ENCODE measurements at places on chromosomes 11 and 22.
A peak's percentile ranks its signal among the peaks of the same experiment; 100 is the strongest.

GRCh38 chr22:19431649-19432132 lies at the start of gene HIRA:
TSS of gene HIRA (minus strand) at chr22:19431733. CDS start at chr22:19431476, 257 bp downstream.
- DNase-seq = peak; percentile 68

- DNase-seq = no peak
These were observed 74.4 kb downstream of the GAB4 start for GRCh38 chr22:16933291-16934282.

GRCh38 chr11:74950374-74950969 lies 1.4 kb downstream of the SPCS2 start:
- DNase-seq = no peak

DNA sequence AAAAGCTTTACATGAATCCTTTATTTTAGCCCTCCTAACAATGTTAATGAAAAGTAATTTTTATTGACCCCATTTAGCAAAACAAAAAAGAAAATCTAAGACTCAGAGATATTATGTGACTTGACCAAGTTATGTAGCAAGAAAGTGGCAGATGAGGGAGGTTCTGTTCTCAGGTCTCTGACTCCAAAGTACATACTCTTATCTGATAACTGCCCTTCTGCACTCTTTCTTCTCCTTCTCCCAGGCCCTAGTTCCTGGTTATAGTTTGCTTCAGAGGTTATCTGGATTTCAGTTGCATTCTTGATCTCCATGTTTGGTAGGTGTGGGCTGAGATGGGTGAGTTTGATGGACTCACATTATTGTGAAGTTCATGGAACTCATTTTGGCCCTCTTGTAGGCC lies 4.5 kb downstream of the OR9Q2 start:
- DNase-seq = no peak

DNA sequence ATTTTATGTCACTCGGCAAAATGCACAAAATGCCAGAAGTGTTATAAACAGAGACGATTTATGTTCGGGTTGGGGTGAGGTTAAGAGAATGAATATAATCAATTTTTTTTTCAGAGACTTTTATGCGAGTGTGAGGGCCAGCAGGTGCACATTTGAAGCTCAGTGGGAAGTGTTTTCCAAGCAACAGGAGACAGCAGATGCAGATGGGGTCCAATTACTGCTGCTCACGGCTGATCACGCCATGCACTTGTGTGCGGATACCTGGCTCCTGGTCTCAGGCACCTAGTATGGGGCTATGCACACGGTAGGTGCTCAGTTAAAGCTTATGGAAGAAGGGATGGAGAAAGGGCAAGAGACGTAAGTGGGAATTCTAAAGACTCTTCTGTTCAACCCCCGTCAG lies 249.1 kb downstream of the MIAT start:
- DNase-seq = no peak

DNA sequence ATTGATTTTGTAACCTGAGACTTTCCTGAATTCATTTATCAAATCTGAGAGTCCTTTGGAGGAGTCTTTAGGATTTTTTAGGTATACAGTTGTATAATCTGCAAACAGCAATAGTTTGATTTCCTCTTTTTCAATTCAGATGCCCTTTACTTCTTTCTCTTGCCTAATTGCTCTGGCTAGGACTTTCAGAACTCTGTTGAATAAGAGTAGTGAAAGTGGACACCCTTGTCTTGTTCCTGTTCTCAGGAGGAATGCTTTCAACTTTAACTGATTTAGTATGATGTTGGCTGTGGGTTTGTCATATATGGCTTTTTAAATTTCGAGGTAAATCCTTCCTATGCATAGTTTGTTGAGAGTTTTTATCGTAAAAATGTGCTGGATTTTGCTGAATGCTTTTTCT lies 227.4 kb downstream of the CSNK2A3 start:
- DNase-seq = no peak

GRCh38 chr11:12100841-12101242 lies 9.5 kb upstream of the MICAL2 start:
- peak; percentile 39 for DNase-seq

DNA sequence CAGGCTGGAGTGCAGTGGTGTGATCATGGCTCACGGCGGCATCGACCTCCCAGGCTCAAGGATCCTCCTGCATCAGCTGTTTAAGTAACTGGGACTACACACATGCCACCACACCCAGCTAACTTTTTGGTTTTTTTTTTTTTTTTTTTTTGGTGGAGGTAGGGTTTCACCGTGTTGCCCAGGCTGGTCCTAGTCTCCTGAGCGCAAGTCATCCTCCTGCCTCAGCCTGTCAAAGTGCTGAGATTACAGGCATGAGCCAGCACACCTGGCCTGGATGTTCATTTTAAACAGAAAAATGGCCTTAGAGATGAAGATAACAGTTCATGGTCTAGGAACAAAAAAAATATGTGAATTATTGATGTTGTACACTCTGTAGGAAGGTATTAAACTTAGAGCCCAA lies 13.6 kb upstream of the SLC25A18 start:
- DNase-seq = no peak

DNA sequence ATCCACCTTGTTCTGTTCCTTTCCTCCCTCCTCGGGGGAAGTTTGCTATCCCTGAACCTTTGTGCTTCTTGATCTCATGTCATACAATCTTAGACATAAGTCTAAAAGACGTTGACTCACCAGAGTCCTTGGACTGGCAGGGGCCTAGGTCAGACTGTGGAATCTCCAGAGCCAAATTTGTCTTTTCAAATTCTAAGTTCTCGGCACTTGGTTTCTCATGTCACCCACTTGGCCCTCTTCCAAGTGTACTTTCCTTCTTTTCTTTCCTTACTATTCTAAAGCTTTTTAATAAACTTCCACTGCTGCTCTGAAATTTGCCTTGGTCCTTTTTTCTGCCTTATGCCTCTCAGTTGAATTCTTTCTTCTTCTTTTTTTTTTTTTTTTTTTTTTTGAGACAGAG lies 30.1 kb upstream of the SMPD1 start:
- no peak for DNase-seq

DNA sequence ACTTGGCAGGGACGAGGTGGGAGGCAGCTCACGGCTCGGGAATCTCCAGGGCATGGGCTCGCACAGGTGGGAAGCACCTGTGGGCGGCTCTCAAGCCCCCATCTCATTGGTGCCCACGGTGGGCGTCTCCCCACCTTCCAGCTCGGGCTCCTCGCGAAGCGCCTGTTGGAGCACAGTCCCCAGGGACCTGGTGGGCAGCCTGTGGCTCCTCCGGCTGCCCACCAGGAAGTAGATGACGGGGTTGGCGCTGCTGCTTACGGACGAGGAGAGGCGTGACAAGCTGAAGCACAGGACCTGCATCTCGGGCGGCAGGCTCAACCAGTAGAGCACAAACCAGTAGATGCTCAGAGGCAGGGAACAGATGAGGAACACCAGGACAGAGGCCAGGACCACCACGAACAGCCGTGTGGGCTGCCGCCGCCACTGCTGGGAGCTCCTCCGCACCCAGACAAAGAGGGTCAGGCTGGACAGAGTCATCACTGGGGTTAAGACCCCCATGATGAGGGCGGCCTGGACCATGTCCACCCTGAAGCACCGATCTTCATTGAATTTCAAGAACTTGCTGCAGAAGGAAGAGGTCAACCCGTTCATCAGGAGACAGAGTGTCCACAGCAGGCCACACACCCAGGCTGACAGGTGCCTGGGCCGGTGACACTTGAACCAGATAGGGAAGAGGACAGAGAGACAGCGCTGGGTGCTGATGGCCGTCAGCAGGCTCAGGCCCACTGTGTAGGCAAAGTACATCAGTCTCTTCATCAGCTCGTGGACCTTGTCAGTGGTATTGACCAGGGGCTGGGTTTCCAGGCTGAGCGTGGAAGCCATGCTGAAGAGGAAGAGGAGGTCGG lies 633 bp downstream of the MRGPRD start:
- no peak for DNase-seq

- no peak for DNase-seq
These were observed 48.8 kb upstream of the PICALM start for GRCh38 chr11:86117712-86118063.

- DNase-seq = no peak
These were observed 12.6 kb downstream of the PRAME start for GRCh38 chr22:22546490-22546889.

DNA sequence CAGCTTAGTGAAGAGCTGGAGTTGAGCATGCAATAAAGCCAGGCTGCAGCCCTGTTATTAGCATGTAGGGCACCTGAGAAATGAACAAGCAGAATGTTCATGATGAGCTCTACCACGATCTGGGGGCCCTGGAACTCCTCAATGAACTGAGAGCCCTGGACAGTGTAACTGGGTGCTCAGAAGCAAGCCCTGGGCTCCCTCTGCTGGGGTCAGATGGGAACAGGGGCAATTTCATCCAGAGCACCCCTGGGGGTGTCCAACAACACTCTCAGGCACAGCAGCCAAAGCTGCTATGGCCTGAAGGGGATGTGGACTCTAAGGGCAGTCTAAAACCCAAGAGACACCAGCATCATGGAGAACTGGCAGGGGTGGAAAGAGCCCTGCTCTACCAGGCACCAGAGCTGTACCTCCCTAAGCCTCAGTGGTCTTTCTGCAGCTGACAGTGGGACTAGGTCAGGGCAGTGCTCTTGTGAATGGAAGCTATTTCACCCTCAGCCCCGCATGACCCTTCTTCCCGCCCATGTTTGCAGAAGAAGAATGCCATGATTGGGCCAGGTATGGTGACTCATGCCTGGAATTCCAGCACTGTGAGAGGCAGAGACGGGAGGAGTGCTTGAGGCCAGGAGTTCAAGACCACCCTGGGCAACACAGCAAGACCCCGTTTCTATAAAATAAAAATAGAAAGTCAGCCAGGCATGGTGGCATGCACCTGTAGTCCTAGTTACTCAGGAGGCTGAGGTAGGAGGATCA lies 28.9 kb downstream of the THOC5 start:
- peak; percentile 10 for DNase-seq

- no peak for DNase-seq
These were observed 186.5 kb downstream of the SNX19 start for GRCh38 chr11:130729678-130730300.

DNA sequence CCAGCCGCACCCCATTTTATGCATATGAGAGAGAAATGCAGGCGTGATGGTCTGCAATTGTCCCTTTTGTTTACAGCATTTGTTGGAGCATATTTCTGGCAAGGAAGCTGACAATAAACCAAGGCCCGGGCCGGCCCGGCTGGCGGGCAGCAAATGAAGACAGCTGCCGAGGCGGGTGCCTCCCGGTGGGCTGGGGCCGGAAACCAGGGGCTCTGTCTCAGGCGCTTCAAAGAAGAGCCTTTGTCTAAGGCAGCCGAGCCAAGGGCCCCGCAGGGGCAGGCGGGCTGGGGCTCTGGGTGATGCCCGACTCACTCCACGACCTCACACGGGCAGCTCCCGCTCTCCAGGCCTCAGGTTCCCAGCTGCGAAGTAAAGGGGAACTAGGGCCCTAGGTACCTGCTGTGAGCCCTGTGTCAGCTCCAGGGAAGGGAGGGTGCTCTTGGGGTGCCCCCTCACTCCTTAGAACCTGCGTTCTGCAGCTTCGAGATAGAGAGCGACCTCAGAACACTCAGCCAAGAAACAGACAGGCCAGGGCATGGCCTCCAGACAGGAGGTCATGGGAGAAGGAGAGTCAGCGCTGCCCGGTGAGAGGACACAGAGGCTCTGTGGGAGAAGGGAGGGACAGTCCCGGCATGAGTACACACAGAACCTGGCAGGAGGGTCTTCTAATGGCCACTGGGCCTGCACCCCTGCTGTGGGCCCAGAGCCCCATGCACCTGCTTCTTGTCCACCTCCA lies 2.4 kb downstream of the LINC01488 start:
- no peak for DNase-seq

DNA sequence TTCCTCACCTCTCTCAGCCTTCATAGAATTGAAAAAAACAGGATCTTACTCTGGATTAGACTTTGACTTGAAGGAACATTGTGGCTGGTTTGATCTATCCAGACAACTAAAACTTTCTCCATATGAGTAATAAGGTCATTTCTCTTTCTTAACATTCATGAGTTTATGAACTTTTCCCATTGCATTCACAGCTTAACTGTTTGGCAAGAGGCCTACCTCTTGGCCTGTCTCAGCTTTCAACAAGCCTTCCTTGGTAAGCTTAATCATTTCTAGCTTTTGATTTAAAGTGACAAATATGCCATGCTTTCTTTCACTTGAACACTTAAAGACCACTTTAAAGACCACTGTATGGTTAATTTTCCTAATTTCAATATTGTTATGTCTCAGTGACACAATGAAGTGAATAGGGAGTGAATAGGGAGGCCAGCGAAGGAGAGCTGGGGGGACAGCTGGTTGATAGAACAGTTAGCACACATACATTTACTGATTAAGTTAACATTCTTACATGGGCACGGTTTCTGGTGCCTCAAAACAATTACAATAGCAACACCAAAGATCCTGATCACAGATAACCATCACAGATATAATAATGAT lies 17.0 kb downstream of the IMMP1L start:
- DNase-seq = peak; percentile 64

Data from fibroblast of upper back skin (primary cell).